ENCODE measurements at places on chromosomes 6 and 20. TPM values are rescaled to one million over a fixed set of nuclear protein-coding genes. Genes with fewer than 3 reads are reported as not detected.

C20orf202 gene
- not detected for total RNA-seq

GFOD1 gene
- 1.8 TPM for total RNA-seq

TMEM217 gene
- 0.99 TPM for total RNA-seq

NTSR1 gene
- total RNA-seq = 0.20 TPM

ABHD16B gene
- total RNA-seq = not detected

NCR2 gene
- total RNA-seq = not detected

ZBTB9 gene
- 12.1 TPM for total RNA-seq

ACSS1 gene
- 11.8 TPM for total RNA-seq

DDX43 gene
- not detected for total RNA-seq

IRAK1BP1 gene
- total RNA-seq = 0.71 TPM

KHDC3L gene
- not detected for total RNA-seq

TMEM181 gene
- 15.6 TPM for total RNA-seq

OTOR gene
- total RNA-seq = not detected

MLN gene
- not detected for total RNA-seq

CD164 gene
- 97.2 TPM for total RNA-seq

AIF1 gene
- not detected for total RNA-seq

HDDC2 gene
- total RNA-seq = 98.6 TPM

ERVFRD-1 gene
- total RNA-seq = not detected

HUS1B gene
- 0.18 TPM for total RNA-seq

TRIM31 gene
- total RNA-seq = 2.1 TPM

DPM1 gene
- total RNA-seq = 73.8 TPM

MMP24 gene
- total RNA-seq = 18.7 TPM

CST7 gene
- total RNA-seq = not detected

C6orf118 gene
- 0.15 TPM for total RNA-seq

ADAM33 gene
- total RNA-seq = 0.06 TPM

SLC35A1 gene
- 9.9 TPM for total RNA-seq

DCBLD1 gene
- total RNA-seq = 34.2 TPM

ARHGAP40 gene
- total RNA-seq = not detected

SLC17A2 gene
- not detected for total RNA-seq

TGM3 gene
- not detected for total RNA-seq

HAO1 gene
- total RNA-seq = not detected

LY6G6D gene
- not detected for total RNA-seq

CTCFL gene
- total RNA-seq = not detected

GNMT gene
- not detected for total RNA-seq

BPIFA1 gene
- total RNA-seq = not detected

IYD gene
- not detected for total RNA-seq

BPIFB1 gene
- total RNA-seq = 0.14 TPM

SLC22A7 gene
- total RNA-seq = not detected

HLA-DMA gene
- 2.4 TPM for total RNA-seq

PRIM2 gene
- total RNA-seq = 12.5 TPM

R3HDML gene
- 0.52 TPM for total RNA-seq

CASS4 gene
- total RNA-seq = 0.09 TPM

SYTL3 gene
- total RNA-seq = 0.98 TPM

SERPINB6 gene
- total RNA-seq = 149 TPM

FRMD1 gene
- 0.02 TPM for total RNA-seq

C4B gene
- 0.56 TPM for total RNA-seq

All from A549 treated with CpdA at 1 μM for 4 hours (cell line).